ENCODE measurements at places on chromosomes 4 and X.

- no peak for DNase-seq
These were observed 23.7 kb downstream of the DCHS2 start for GRCh38 chr4:154467886-154468285.

GRCh38 chr4:952881-953573 lies 20.3 kb downstream of the DGKQ start:
- no peak for DNase-seq

- DNase-seq: no peak
These were observed 4.5 kb upstream of the TNIP3 start for GRCh38 chr4:121168446-121169281.

DNA sequence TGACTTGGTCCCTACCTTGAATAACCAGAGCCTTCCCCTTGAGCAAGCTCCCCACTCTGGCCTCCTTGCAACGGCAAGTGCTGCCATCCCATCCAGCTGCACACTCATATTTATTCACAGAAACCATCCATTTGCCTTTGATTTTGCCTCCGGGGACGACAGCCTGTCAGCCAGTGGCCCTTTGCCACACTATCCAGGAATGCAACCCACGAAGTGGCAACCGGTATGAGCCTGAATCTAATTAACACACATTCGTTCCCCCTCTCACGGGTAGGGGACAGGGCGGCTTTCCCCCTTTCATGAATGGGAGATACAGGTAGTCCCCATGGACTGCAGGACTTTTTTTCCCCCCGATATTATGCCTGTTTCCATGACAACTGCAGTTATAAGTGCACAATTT lies 15.5 kb downstream of the CRMP1 start:
- DNase-seq: no peak

GRCh38 chr4:142406917-142407501 lies 439.1 kb downstream of the INPP4B start:
- no peak for DNase-seq

DNA sequence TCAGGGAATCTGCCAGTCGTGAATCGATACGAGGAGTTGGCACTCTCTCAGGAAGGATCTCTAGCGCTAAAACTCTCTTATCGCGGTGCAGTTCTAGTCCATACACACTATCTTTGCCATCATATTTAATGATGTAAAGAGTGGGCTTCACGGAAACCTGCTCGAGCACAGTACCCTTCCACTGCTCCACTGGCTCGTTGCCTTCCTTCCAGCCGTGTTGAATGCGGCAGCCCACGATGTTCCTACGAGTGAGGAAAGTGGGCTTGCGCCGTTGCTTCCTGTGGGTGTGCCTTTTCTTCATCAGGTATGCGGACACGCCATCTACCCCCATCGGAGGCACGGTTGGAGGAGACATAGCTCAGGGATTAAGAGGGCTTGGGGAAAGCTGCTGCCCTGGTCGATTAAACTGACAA lies 661 bp downstream of the SPIN4 start:
- no peak for DNase-seq

- no peak for DNase-seq
These were observed 176.5 kb upstream of the DKK2 start for GRCh38 chr4:107212565-107212964.

DNA sequence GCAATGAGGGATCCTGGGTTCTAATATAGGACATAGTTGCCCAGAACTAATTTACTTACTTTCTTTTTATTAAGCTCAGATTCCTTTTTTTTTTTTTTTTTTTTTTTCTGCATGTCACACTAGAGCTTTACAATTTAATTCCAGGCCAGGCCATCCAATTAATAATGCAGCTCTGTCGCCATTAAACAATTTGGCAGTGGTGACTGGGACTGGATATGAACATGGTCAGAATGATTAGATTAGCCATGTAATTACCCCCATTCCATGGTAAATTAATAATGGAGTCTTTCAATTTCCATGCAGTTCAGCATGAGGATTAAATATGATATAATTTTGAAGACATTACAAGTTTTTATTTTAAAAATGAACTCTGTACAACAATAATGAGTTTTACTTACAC lies 226.9 kb upstream of the ANXA3 start:
- DNase-seq: no peak

Measured in nucleus accumbens (tissue), 56 donors.